ENCODE measurements at places on chromosomes 2 and 18.

DNA sequence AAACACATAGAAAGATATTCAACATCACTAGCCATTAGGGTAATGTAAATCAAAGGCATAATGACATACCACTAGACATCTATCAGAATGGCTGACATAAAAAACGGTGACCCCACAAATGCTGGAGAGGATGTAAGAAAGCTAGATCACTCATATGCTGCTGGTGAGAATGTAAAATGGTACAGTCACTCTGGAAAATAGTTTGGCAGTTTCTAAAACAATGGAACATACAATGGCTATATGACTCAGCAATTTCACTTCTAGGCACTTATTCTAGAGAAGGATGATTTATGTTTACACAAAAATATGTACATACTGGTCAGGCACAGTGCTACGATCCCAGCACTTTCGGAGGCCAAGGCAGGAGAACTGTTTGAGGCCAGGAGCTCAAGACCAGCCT, 87.3 kb downstream of the COLEC12 start:
- DNase-seq = no peak

GRCh38 chr2:145723872-145724271, 1204.0 kb upstream of the ZEB2 start:
- DNase-seq = no peak

DNA sequence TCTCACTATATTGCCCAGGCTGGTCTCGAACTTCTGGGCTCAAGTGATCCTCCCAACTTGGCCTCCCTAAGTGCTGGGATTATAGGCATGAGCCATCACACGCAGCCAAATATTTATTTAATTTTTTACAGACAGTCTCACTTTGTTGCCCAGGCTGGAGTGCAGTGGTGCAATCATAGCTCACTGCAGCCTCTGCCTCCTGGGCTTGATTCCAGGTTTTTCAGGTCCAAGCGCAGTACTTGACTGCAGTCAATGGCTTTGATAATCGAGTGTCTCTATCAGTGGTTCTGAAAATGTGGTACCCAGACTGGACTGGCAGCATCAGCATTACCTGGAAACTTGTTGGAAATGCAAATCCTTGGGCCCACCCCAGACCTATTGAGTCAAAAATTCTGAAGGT, 63.1 kb downstream of the PLB1 start:
- DNase-seq = no peak

DNA sequence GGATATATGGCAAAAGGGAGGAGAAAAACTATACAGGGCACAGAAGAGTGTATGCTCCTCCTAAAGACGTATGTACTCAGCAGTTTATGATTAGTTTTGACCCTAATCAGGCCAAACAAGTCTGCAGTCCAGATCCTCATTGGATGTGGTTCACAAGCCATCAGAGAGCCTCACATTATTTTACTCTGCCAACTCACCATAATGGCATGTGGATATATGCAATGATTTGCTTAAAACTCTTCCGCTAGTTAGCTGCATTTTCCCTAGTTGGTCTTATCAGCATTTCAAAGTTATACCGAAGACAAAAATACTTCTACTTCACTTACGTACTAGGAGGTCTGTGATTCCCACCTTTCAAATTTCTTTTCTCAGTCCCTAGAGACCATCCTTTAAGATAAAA, 198.4 kb downstream of the CMPK2 start:
- no peak for DNase-seq

- DNase-seq = no peak
These were observed 69.2 kb downstream of the SS18 start for GRCh38 chr18:26021061-26021754.

DNA sequence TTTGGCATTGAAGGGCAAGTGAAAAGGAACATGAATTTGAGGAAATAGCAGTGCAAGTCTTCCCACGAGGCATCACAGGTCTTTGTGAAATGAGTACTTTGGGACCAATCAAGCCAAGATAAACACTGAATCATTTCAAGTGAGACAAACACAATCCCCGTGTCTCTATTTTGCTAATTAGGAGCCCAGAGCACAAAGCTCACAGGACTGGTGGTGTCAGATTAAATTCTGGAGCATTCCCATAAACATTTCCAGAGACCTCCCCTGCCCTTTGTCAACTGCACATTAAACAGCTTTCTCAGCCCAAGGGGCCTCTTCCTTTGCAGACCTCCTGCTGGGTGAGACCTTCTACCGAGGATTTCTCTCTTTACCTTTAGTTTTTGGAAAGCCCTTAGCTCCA, 50.7 kb downstream of the DAPL1 start:
- no peak for DNase-seq

DNA sequence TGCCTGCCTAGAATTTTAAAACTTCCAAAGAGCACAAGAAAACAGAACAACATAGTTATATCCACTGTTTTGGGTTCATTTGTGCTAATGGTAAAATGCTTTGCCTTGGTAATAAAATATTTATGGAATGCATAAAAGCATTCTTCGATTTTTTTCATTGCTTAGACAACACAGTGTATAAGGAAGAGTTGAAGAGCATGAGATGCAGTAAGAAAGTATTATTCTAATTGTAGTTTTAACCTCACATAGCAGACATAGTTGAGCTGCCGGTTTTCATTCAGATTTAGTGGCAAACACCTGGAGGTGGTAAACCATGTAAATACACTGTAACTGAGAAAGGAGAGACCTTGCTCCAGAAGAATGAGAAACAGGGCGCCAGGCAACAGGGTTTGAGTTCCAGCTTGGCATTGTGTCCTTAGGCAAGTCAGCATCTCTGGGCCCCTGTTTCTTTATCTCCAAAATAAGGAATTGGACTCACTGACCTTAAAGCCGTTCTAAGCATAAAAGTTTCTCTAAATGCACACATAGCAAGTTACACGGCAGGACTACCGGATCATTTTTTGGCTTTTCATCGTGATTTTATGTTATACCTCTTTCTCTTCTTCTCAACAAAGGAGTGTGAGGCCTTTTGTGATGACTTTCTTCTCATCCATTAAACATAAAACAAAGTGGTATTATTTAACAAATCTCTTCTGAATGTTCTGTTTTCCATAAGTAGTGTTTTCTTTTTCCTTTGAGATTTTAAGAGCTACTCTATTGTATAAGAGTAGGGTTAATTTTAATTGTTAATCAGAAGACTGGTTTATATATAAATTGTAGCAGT, 7.9 kb downstream of the UGP2 start:
- DNase-seq = no peak

- no peak for DNase-seq
These were observed 54.0 kb downstream of the CLASP1 start for GRCh38 chr2:121595012-121595891.

GRCh38 chr2:60318544-60318943, 234.9 kb downstream of the BCL11A start:
- no peak for DNase-seq

GRCh38 chr2:10151462-10151861, 28.9 kb downstream of the RRM2 start:
- no peak for DNase-seq

DNA sequence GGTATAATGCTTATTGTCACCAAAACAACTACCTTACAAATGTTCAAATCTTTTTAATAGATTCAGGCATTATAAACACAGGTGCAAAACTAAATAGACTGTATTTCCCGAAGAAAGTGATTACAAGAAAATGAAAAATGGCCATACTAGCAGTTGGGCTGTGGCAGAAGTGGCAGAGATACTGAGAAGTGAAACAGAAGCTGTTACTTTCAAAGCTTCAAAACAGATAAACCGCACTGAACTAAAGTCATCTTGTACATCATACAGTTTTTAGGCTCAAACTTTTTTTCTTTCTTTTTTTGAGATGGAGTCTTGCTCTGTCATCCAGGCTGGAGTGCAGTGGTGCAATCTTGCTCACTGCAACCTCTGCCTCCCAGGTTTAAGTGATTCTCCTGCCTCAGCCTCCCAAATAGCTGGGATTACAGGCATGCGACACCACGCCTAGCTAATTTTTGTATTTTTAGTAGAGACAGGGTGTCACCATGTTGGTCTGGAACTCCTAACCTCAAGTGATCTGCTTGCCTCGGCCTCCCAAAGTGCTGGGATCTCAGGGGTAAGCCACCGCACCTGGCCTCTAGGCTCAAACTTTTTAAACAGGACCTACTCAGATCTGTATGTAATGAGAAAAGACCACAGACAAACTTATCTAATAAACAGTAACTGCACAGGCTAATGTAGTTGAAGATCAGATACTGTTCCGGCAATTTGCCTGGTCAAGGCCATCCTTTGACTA, 77.9 kb upstream of the SATB2 start:
- no peak for DNase-seq

DNA sequence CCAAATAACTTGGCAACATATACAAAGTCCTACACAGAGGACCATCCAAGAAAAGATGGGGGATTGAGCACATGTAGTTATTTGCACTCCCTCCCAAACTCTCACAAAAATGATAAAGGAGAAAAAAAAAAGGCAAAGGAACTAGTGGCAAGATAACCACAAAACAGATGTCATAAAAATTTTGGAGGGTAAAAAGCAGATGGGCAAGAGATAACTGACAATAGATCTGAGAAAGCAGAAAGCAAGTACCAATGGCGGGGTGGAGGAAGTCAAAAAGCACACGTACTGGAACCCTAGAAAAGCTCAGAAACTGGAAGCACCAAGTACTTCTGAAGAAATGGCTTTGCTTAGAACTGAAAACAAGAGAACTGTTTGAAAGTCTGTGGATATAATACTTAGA, 82.0 kb downstream of the WDPCP start:
- DNase-seq = no peak

GRCh38 chr2:85327160-85327821, 498 bp downstream of the TGOLN2 start:
- peak; percentile 25 for DNase-seq

GRCh38 chr2:159438720-159439353, 152.3 kb upstream of the WDSUB1 start:
- DNase-seq = no peak

GRCh38 chr2:74817304-74817675, 16.6 kb upstream of the HK2 start:
- no peak for DNase-seq

DNA sequence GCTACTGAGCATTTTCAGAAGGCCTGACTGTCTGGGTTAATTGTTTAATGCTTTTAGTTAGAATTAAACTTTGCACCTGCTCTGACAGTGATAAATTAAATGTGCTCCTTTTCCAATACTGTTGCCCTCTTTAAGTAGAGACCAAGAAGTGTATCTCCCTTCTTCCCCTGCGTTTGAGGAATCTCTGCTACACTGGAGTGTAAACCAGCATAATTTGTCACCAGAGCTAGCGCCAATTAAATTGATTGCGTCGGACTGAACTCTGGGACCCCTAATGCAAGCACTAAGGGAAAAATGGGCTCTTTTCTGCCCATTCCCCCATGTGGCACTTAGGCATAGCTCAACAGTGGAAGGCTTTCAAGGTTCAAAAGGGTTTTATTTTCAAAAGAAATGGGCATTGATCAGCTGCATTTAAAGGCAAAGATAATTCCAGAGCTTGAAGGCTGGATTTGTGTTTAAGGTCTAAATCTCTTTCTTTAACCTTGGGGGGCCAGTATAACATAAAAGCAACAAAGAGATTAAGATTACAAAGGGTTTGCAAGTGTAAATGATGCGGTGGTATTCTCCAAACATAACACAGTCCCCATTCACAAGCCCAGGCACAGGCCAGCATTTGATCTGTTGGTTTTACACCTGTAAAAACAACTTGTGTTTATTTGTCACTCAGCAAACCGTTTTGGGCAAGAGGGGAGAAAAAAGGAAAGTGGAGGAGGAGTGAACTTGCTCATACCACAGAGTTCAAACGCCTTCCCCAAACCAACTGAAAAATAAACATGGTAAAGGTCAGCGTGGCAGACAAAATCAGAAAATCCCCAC, 427.6 kb downstream of the BCL11A start:
- DNase-seq = no peak

GRCh38 chr2:623130-623922, 53.9 kb downstream of the TMEM18 start:
- no peak for DNase-seq

DNA sequence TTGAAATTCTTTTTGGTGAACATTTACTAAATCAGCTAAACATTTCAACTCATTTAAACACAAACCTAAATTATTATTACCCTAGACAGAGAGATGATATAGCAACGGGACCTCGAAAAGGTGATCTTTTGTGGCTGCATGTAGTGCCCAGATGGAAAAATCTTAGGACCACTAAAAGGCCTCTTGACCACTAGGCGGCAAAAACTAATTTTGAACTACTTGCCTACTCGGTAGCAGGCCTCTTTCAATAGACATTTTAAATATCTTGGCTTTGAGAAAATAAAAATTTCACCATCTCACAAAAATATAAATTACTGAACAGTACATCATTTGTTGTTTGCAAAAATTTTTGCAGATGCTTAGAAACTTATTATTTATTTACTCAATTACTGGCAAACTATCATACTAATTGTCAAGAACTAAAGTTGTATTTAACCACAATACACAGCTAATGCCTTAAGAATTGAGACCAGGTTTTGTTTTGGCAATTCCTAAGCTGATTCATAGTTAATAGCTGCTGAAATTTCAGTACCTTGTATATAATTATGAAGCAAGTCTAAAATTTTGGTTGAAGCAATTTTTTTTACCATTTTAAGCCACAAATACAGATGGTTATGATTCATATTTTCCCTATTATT, 9.4 kb downstream of the COL3A1 start:
- DNase-seq = no peak

DNA sequence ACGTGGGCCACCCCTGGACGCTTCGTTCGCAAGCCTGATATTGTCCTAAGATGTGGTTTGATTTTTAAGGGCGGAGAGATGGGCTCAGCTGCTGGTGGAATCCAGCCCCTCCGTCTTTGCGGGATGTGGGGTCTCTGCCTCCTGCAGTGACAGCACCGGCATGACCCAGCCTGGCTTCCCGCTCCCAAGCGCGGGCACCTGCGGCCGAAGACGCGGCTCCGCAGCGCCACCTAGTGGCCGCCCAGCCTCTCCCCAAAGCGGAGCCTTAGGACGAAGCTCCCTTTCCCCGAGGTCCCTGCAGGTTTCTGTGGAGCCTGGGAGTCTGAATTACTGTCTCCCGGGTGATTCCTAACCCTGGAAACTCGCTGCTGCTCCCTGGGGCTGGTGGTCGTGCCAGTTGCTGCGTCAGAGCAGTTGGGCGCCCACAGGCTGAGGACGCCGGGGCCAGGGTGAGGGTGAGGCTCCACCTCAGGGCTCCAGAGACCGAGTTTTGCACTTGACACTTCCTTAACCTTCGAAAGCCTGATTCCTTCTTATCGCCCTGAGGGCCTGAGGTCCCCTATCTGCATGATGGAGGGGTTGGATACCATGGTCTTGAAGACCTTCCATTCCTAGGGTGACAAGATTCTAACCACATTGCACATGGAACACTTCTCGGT, 137.5 kb downstream of the TPO start:
- DNase-seq = peak; percentile 35

- no peak for DNase-seq
These were observed 175.5 kb upstream of the MGAT5 start for GRCh38 chr2:134078354-134078753.
